ENCODE measurements at places on chromosomes 11 and 22.
A peak's percentile ranks its signal among the peaks of the same experiment; 100 is the strongest.

DNA sequence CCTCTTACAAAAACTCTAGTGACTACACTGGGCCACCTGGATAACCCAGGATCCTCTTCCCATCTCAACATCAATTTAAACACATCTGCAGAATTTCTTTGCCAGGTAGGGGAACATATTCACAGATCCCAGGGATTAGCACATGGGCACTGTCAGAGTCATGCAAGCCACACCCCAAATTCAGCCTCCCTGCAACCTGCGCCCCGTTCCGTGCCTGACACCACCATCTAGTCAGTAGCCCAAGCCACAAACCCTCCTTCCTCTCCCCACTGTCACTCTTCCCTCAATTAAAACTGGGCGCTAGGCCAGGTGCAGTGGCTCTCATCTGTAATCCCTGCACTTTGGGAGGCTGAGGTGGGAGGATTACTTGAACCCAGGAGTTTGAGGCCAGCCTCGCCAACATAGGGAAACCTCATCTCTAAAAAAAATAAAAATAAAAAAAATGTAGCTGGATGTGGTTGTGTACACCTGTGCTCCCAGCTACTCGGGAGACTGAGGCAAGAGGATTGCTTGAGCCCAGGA, 6.4 kb downstream of the FADD start:
- no peak for DNase-seq

- peak; percentile 97 for DNase-seq
These were observed 14.4 kb upstream of the LRP5 start for GRCh38 chr11:68297812-68298658.

DNA sequence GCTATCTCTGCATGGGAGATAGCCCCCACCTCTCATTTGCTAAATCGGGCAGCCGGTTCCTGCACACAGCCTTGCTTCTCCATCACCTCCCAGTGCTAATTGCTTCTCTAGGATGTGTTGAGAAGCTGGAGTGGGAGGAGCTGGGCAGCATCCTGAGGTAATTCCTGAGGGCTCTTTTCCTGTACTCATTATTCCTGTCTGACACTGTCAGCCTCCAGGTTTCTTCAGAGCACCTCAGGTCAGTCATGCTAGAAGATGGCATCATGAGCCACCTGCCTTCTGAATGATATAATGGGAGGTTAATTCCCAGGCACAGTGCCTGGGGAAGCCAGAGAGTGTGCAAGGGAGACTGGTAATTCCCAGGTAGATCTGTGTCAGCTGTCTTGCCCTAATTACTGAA, 133.0 kb downstream of the RAB38 start:
- DNase-seq: no peak

DNA sequence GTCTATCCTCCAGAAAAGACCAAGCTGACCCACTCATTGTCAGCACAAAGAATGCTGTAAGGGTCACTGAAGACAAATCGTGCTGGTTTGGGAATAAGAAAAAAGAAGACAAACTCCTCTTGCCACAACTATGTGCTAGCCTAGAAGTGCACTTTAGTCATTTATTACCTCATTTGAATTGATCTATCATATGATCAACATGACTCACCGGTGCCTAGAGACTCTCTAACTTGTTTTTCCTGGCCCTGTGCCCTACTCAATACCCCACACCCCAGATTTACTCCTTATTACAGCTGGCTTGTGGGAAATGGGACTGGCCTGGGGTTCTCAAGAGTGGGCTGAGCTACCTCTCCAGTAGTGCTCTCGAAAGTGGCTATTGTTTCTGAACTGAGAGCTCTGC, 35.9 kb upstream of the HORMAD2 start:
- DNase-seq: no peak

DNA sequence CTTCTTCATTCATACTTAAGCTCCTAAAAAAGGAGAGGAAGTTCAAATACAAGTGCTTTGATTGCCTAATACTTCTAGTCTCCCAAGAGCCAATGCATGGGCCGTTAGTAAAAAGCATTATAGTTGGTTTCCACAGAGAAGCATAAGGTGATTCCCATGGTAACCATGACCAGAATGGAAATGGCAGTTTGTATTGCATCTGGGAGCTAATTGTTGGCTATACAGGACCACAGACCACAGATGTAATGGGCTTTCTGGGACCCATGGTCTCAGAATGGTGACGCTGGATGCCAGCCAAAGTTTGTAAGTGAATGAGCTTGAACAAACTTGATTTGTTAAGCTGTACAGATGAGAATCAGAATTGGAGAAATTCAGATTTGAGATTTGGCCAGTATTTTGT, 333.9 kb upstream of the C11orf87 start:
- DNase-seq: no peak

DNA sequence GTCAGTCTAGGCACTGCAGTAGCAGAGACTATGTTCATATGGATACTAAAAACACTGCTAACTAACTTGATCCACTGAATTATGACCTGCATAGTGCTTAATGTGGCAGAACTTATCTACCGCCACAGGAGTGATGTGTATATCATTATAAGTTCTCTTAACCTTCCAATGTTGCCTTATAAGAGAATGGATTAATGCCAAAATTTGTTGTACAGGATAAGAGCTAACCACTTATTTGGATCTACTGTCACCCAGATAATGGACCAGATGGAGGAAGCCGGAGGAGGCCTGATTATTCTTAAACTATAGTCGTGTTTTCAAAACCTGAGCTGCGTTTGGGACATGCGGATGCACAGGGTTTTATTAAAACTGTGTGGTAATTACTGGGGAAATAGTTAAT, 1.9 kb upstream of the OR51B4 start:
- DNase-seq: no peak

DNA sequence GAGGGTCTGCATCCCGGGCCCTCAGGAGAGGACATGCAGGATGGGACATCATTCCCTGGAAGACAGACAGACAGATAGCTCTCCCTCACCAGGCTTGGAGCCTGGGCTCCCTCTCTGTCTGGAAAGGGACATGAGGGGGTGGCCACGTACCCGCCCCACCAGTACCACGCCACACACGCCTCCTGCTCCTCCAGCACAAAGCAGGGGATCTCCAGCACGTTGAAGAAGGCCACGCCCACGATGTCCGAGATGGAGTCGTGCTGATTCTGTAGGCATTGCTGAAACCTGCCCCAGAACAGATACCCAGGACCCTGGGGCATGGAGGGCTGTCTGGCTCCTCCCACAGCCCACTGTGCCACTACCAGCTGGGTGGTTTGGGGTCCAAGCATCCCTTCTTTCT, 2.2 kb downstream of the PLA2G3 start:
- peak; percentile 27 for DNase-seq

GRCh38 chr11:41675205-41675604, 215.8 kb upstream of the LRRC4C start:
- no peak for DNase-seq

- DNase-seq: no peak
These were observed 6.2 kb downstream of the AMOTL1 start for GRCh38 chr11:94774345-94774744.

DNA sequence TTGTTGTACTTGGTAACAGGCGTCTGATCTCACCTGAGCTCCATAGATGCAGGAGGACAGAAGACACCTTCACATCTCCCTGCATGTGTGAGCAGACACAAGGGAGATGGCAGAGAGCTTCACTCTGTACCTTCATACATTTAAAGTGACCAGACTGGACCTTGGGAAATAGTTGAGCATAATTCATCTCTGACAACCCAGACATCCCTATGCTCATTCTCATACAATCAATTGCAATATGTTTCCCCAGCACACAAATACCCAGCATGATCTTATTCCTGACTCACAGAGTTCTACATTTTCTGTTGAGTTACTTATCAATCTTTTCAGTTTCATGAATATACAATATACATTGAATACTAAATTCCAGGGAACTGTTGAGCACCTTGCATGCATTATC, 488.2 kb upstream of the API5 start:
- DNase-seq: no peak

DNA sequence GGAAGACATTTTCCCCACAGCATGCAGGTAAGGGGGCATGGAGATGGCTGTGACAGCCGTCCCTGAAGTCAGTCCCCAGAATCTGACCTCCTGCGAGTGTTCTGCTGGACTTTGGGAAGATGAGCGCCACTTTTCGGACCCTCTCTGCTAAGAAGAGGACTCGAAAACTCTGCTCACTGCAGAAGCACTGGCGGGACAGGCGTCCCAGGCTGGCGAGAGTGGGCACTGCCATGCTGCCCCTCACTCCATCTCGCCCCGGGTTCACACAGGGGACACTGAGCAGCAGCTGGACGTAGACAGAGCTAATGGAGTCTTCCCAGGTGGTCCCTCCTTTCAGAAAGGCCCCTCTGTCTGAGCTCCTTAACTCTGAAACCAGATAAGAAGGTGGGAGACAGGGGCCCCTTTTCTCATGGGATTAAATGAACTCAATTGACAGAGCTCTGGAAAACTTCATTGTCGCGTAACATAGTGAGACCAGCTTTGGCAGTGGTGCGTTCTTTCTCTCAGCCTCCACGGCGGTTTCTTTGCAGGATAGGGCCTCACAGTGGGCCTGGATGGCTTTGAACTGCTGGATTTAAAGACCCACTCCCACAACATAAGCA, 4.8 kb downstream of the ADAMTS8 start:
- DNase-seq: peak; percentile 18

GRCh38 chr11:123755813-123756212, 1.5 kb upstream of the OR6X1 start:
- no peak for DNase-seq

- DNase-seq: no peak
These were observed 32.2 kb downstream of the PARVA start for GRCh38 chr11:12409621-12410005.

GRCh38 chr22:38171927-38172831, 9.5 kb downstream of the PLA2G6 start:
- no peak for DNase-seq

DNA sequence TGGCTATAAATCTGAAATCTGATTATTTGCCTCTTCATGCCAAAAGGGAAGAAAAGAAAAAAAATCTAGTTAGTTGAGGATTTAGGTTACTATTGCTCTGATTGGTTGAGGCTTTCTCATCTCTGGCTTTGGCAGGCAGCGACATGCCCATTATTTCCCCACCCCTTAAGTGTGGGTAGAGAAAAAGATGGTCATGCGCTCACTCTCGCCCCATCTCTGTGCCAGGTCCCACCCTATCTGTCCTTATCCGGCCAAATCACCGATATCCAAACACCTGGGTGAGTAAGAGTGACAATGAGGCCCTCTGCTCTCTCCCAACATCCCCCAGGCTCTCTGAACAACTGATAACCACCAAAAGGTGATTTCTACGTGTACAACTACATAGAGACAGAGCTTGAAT, 31.2 kb upstream of the SNX19 start:
- DNase-seq: no peak

DNA sequence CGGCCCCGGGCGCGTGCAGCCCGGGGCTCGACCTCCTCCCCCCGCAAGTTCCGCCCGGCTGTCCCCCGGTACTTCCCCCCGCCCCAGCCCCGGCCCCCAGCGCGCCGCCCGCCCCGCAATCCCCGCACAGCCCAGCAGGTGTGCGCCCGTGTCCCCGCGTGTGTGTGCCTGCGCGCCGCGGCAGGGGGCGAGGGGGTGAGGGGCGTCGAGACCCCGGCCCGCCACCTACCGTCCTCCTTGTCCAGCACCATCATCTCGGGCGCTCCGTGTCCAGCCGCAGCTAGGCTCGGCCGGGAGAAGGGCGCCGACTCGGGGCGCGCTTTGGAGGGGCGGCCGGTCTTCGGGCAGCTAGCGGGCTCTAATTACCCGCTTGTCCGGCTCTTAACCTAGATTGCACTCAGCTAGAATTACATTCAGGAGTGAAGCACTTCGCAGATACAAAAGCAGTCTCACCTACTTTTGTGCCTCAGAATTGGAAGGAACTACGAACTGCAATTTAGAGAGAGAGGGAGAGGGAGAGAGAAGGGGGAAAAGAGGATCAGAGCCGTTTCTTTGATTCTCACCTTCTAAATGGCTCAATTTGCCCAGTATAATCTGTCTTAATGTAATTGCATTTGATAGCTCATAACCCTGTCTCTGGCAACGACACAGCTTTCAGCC, 439 bp downstream of the LMO1 start:
- peak; percentile 86 for DNase-seq

DNA sequence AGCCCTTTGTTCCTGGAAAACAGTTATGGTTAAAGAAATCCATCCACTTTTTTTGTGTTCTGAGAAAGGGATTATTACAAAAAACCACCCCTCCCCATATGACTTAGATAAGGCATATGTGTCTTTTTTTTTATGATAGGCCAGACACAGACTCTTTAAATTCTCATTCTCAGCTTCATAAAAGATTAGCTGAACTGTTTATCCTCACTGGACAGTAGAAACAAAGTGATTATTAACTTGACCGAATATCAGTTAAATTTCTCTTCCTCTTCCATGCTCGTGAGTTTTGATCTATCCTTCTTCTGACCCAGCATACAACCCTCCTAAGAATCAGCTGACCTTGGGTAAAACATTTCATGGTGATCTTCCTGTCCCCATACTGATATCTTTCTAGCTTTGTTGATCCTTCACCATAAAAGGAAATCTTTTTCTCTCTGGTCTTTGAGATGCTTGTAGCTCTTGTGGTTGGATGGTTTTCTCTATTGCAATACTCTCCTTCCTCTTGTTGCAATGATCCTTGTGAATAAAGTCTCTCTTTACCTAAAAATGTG, 26.2 kb downstream of the OR2AG2 start:
- DNase-seq: no peak

DNA sequence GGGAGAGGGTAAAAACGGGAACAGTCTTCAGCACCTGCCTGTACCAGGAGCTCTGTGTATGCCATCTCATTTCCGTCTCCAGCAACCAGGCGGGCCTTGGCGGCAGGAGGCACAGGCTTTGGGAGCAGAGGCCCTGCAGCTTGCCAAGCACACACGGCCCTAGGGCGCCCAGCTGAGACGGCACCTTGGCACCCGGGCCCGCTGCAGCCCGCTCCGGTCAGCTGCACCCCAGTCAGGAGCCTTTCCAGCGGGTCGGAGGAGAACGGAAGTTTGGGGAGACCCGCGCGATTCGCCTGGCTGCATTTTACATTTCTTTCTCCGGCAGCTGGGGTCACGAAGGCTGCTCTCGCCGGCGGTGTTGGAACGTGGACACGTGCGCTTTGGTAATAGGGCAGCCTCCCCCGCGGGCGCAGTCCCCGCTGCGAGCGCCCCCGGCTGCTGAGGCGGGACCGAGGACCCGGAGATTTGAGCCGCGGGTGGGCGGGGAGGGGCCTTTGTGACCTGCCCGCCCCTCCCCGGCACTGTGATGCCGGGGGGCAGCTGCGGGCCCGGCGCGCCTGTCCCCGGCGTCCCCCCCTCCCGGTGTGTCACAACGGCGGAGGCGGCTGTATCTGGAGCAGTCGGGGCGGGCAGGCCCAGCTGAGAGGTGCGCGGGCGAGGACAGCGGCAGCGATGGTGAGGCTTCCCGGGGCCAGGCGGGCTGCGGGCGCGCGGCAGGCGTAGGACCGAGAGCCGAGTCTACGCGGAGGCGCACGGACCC, at the start of gene TUBA8:
Gene TUBA8 (plus strand): TSS at position 616 of the 760 bp plus-strand sequence. CDS start 57 bp downstream, at position 673.
- peak; percentile 90 for DNase-seq

- DNase-seq: no peak
These were observed 12.6 kb downstream of the SERPIND1 start for GRCh38 chr22:20786536-20786979.

- no peak for DNase-seq
These were observed 3.2 kb downstream of the RPL27A start for GRCh38 chr11:8685820-8686219.

GRCh38 chr11:63599211-63600122, 14.8 kb downstream of the PLAAT3 start:
- DNase-seq: peak; percentile 76

- DNase-seq: no peak
These were observed 11.8 kb downstream of the BARX2 start for GRCh38 chr11:129387434-129387833.

Measured in H7 (cell line).